ENCODE measurements at places on chromosomes 4 and X. TPM values are rescaled to one million over a fixed set of nuclear protein-coding genes. Genes with fewer than 3 reads are reported as not detected.

Gene GPR173
- 3.9 TPM for total RNA-seq

Gene ABCB7
- total RNA-seq: 21.3 TPM

Gene CENPI
- total RNA-seq: 24.9 TPM

Gene RNF212
- 1.5 TPM for total RNA-seq

Gene SYP
- total RNA-seq: 1.5 TPM

Gene ADRA2C
- total RNA-seq: not detected

Measured in mesangial cell (primary cell).